ENCODE measurements at places on chromosomes 1 and 21. TPM values are rescaled to one million over a fixed set of nuclear protein-coding genes. Genes with fewer than 3 reads are reported as not detected.

DNA sequence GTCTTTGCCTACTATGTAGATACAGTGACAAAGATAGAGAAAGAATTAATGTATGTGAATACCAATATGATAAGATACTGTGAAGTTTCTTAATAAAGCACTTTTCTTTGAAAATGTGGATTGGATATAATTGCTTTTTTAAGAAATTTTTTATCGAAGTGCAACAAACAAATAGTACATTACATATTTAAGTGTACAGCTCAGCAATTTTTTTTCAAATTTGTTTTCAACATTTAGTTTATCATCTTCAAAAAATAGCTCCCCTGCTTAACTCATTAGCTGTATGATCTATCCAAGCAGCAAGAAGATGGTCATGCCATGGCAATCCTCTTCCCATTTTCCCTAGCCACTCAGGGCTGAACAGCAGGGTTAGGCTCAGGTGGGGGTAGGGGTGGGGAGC lies 40.5 kb downstream of the NEK7 start:
- DNase-seq, result no peak

GRCh38 chr1:46246548-46247435 lies 771 bp upstream of the RAD54L start:
- DNase-seq, result peak; percentile 40

Gene SYNC
- 46.1 TPM for polyA plus RNA-seq

Gene A3GALT2
- not detected for polyA plus RNA-seq

- DNase-seq, result no peak
Observed at GRCh38 chr1:116292929-116293725, 79.9 kb upstream of the ATP1A1 start.

DNA sequence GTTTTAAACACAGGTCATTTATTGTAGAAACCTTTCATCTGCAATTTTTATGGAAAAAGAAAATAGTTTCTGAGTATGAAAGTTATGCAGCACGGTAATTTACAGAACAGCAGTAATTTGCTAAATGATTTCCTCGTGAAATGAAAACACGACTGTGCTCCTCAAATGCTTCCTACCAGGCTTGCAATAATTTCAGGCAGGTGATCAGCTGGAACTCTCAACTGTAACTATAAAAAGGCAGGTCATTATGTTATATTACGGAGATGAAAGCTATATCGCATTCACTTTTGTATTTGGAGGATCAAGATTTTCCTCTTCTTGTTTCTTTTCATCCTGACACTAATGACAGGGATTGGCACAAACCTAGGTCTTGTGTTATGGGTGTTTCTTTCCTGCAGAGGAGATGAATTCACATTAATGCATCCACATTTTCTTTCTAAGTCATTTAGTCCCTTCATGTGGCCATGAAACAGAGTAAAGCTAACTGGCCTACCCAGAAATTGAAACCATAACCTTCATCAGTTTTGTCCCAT lies 57.4 kb downstream of the SAMSN1 start:
- no peak for DNase-seq

GRCh38 chr1:53186533-53186932 lies 10.1 kb upstream of the CPT2 start:
- no peak for DNase-seq

DNA sequence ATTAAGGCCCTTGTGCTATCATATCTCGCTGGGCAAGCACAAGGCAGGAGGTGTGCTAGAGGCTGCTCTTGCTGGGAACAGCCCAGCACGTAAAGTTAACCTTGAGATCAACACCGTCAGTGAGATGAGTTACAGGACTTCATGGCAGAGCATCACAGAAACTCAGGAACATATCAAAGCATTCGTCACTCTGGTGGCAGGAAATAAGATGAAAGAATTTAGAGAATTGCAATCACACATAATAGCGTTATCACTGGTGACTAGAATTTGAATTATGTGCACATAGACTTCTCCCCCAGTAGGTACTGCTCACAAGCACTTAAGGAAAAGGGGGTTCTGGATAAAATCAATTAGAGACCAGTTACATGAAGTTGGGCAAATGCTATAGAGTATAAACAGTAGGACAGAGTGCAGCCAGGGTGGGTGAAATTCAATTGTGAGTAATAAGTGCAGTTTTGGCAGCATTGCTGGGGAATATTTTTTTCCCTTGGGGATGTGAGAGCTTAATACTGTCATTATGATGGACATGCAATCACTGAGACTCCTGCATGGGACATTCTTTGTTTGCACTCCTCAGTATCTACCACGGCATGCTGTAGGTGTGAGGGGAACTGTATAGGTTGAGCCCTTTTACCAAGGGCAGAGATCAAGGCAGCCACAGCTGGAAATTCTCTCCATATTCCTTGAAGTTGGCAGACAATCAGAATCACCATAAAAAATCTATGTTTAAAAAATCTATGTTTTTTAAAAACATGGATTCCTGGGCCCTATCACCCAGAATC lies 44.2 kb upstream of the ARHGAP29 start:
- no peak for DNase-seq

Gene SGIP1
- 0.79 TPM for polyA plus RNA-seq

Gene BEND5
- polyA plus RNA-seq, result 0.84 TPM

- DNase-seq, result no peak
Observed at GRCh38 chr1:197810812-197811211, 35.5 kb upstream of the DENND1B start.

DNA sequence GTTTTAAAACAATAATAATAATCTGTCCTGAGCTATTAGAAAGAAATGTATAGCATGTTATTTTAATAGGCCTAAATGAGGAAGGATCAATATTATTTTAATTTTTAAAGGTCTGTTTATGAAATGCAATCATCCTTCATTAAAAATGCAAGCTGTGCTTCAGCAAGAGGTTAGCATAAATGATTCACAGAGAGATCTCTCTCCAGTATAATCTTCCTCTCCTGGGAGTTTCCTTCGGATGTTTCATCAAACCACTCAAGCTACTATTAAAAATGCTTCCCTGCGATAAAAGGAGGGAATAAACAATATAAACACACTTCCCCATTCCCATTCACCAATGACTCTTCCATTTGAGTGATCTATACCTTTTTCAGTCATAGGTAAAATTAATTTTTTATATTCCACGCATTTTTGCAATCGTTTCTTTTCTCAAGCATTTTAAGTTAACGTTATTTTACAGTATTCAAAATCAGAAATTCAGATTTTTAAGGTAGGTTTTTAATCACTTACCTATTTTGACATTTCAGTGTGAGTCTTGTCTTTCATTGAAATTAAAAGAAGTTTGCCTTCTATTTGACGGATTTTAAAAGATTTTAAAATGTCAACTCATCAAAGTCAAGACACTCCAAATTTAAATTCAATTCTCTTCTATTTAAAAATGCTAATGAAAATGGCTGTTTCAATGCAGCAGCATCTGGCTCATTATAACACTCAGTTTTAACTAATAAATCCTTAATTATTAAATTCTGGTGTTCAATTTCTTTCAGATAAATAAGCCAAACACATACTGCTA lies 64.3 kb downstream of the RERE start:
- no peak for DNase-seq

Gene UBL4B
- 0.06 TPM for polyA plus RNA-seq

DNA sequence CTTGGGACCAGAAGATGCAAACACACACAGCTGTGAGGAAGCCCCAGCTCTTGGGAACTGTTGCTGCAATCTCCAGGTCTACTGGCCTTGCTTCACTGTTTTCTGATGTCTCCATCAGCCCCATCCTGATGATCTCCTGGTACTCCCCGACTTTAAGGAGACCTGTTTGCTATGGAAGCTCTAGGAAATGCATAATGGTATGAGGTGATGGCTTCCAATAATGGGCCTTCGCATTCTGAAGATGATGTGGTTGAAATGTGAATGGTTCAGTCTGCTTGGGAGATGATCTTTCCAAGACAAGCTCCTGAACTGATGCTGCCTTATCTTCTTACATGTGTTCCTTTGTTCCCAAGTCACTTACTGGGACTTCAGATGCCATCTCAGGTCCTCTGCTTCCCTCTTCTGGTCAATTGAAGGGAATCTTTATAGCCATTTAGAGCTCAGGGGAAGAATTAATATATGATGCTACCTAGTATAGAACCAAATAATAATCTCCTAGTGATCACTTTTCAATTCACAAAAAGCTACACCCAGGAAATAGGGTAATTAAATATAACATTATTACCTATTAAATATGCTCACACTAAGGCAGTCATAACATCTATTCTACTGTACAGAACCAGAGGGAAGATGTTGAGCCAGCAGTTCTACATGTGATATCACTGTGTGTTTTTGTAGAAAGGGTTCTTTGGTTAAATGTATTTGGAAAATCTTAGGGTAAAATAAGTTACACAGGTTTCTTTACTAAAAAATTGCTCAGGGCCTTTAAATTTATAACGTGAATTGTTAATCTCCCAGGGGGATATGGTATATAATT lies 73.9 kb upstream of the VTCN1 start:
- no peak for DNase-seq

- DNase-seq, result no peak
Observed at GRCh38 chr1:229454056-229454455, 20.2 kb upstream of the ACTA1 start.

Gene MPZ
- 1.0 TPM for polyA plus RNA-seq

DNA sequence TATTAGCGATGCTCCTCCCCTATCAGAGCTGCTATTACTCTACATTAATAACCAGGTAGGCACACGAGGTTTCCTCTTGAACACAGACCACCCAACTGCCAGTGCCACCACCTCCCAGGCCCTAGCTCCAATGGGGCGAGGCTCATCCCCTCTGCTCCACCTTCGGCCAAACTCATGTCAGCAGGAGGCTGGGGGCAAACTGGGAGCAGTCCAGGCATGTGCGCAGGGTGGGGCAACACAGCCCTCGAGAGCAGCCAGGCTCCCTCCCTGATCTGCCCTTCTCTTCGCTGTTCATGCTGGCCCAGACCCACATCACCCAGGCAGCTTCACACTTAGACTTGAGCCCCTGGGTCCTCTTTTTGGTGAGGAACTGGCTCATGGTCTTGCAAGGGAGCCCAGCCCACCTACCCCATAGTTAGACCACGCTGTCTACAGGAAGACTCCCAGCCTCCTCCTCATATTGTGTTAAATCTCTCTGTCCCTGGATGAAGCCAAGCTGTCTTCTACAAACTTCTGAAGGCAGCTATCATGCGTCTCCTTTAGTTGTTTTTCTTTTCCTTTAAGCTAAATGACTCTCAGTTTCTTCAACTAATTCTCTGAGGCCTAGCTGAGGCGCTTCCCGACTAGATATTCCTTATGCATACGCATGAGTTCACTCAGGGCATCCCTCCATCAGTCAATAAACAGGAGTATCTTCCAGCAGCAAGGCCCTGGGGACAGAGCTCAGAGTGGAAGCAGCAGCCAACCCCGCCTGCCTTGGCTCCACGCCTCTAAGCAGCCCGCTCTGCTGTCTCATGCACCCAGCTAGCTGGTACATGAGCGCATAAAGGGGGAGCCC lies 12.0 kb downstream of the TMEM9 start:
- DNase-seq, result peak; percentile 80

Gene MARK1
- 1.00 TPM for polyA plus RNA-seq

DNA sequence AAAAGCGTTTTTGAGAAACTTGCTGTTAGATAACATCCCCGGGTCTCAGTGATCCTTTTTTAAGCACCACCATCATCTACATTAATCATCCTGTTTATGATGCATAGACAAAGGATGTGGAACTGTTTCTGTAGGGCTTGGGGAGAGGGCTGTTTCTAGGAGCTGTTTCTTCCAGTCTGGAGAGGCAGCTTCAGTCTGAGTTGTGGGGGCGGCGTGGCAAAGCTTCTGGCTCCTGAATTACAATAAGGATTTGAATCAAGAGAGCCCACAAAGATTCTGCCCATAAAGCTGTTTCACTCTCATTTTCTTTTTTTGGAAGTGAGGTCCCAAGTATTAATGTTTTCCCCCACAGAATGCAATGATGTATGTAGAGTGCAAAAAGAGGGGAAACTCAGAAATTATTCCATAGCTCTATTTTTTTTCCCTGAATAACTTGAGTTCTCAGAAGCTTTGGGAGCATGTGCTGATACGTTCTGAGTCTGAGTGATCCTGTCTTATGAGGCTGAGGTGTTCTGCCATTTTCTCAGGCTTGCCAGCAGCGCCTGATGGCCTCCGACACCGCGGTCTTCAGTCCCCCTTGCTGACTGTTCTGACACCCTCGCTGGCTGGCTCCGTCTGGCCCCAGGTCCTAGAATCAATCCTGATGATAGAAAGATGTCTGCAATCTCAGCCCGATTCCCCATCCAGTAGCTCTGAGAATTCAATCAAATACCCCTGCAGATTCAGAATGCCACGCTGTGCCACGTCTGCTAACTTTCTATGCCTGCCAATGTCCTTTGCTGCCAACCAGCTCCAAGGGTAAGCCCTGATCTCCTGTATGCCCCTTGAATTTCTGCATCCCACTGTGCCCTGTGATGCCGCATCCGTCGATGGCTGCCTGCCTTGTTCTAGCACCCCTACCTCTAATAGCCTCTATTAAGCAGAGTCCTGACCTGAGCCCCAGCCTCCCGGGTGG lies 92.4 kb upstream of the AKT3 start:
- DNase-seq, result no peak

DNA sequence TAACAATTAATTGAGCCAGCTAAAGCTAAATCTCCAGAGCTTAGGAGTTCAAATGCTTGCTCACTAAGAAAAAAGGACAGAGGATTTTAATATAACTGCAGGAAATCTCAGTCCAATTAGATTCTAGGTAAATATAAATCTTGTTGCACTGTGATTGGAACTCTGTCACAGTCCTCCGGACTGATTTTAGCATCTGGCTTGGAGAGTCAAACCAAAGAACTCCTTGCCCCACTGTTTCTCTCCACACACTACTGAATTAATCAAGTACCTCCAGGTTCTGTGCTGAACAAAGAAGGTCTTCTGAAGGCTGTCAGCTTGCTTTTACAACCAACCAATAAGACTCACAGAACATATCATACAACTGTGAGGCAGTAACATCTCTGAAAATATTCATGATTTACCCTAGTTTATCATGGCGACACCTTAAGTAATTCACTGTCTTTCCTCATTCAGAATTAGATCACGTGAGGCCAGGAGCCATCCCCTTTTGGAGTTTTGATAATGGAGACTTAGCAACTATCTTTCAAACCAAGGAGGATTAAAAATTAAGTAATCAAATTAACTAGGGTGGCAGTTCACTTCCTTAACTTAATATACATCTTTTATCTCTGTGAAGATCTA lies 176.0 kb downstream of the RERE start:
- no peak for DNase-seq

Gene TDRD5
- polyA plus RNA-seq, result not detected

GRCh38 chr1:206035027-206035426 lies 11.3 kb upstream of the CTSE start:
- DNase-seq, result no peak

Gene GBP7
- not detected for polyA plus RNA-seq

GRCh38 chr1:179550746-179551682 lies 24.7 kb downstream of the NPHS2 start:
- no peak for DNase-seq

GRCh38 chr1:230636575-230637148 lies 5.6 kb upstream of the COG2 start:
- DNase-seq, result no peak

GRCh38 chr1:246978281-246978680 lies 29.6 kb downstream of the ZNF695 start:
- DNase-seq, result no peak

- DNase-seq, result no peak
Observed at GRCh38 chr1:216651826-216652418, 71.3 kb downstream of the ESRRG start.

DNA sequence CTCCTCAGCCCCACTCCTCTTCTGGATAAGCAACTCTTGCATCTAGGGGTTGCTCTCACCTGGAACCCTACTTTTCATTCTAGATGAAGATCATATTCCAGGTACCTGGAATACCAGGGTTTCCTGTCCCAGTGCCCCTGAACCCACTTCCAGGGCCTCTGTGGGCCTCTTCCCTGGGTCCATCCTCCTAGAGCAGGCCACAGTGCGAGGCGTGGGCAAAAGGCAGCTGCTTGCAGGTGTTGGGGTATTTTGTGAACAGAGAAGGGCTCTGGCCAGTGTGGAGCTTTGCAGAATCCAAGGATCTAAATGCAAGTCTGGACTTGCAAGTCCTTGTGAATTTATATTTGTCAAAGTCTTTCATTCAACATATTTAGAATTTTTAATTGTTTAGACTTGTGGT lies 240.4 kb upstream of the POU3F1 start:
- DNase-seq, result no peak

Measured in psoas muscle (tissue), 8 donors.